ENCODE measurements at places on chromosomes 11 and 22. TPM values are rescaled to one million over a fixed set of nuclear protein-coding genes. Genes with fewer than 3 reads are reported as not detected.

Gene ALG8
- total RNA-seq, result 45.6 TPM

- peak; percentile 86 for DNase-seq
- no peak overlapping the region for H3K27ac ChIP-seq
- H3K4me3 ChIP-seq, result peak overlapping the region; percentile 65
- peaks cover 15% of the 10 kb centered on the region for H3K27me3 ChIP-seq
These were observed 15.0 kb downstream of the RHOD start for GRCh38 chr11:67071420-67072284.

DNA sequence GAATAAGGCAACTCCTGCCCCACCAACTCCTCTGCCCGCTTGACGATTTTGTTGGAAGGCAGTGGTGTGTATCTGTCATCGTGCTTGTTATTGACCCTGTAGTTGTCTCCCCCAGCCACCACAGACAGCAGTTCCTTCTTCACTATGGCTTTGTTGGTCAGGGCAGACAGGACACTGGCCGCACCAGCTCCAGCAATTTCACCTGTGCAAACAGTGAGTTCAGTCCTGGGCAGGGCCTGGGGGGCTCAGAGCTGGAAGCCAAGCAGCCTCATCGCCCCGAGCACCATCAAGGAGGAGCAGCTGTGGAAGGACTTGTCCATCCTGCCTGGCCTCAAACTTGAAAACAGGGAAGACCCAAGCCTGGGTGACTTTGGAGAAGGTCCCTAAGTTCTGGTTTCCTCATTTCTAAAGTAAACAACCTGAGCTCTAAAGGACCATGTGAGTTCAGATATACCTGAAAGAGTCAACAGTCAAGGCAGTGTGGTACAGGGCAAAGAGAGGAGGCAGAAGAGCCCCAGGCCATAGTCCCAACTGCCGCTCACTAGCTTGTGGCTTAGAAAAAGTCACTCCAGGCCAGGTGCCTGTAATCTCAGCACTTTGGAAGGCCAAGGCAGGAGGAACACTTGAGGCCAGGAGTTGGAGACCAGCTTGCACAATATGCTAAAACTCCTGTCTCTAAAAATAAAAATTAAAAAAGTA is 4.6 kb downstream of the PLAAT2 start:
- no peak overlapping the region for H3K27ac ChIP-seq
- H3K4me3 ChIP-seq, result no peak overlapping the region
- no peak for DNase-seq
- H3K27me3 ChIP-seq, result no peaks in the 10 kb centered on the region
- H3K4me1 ChIP-seq, result peaks cover 49% of the 10 kb centered on the region
- H3K36me3 ChIP-seq, result no peaks in the 10 kb centered on the region

GRCh38 chr11:10359171-10359570 is 54.3 kb downstream of the ADM start:
- H3K27ac ChIP-seq, result no peak overlapping the region
- no peak for DNase-seq
- H3K4me1 ChIP-seq, result no peaks in the 10 kb centered on the region
- H3K36me3 ChIP-seq, result peaks cover 3% of the 10 kb centered on the region
- no peak overlapping the region for H3K4me3 ChIP-seq

GRCh38 chr11:70007796-70008195 is 70.3 kb upstream of the ANO1 start:
- H3K4me1 ChIP-seq, result peaks cover 3% of the 10 kb centered on the region
- no peak overlapping the region for H3K4me3 ChIP-seq
- H3K36me3 ChIP-seq, result no peaks in the 10 kb centered on the region
- DNase-seq, result no peak

DNA sequence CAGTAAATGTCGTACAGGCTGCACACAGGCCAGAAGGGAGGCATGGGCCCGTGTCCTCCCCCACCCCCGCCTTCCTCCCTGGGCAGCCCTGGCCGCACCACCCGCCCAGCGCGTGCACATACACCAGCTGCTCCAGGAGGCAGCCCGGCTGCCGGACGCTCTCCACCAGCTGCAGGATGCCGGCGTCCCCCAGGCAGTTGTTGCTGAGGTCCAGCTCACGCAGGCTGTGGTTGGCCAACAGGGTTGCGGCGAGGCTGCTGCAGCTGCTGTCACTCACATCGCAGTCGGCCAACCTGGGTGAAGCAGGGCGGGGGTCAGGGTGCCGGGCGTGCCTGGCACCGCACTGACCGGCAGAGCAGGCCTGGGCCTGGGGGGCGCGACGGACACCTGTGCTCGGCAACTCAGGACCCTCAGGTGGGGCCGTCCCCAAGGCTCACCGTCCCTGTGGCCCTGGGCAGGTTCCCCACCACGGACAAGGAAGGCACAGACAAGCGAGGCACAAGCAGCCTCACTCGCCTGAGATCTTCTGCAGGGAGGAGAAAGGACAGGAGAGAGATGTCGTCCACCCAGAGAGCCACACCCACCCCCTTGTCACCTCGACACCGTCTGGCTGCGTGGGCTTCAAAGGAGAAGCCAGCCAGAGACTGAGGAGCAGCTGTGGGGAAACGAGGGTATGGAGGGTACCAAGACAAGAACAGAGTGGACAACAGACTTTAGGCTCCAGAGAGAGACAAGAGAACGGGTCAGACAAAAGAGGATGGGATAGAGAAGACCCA is 12.1 kb downstream of the RNH1 start:
- H3K36me3 ChIP-seq, result peaks cover 9% of the 10 kb centered on the region
- no peak overlapping the region for H3K4me3 ChIP-seq
- no peaks in the 10 kb centered on the region for H3K27me3 ChIP-seq
- H3K27ac ChIP-seq, result no peak overlapping the region

DNA sequence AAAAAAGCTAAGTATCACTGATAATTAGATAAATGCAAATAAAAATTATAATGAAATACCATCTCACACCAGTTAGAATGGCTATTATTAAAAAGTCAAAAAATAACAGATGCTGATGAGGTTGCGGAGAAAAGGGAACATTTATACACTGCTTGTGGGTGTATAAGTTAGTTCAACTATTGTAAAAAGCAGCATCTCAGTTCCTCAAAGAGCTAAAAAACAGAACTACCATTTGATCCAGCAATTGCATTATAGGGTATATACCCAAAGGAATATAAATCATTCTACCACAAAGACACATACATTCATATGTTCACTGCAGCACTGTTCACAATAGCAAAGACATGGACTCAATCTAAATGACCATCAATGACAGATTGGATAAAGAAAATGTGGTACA is 120.3 kb upstream of the ZBED5 start:
- peaks cover 2% of the 10 kb centered on the region for H3K36me3 ChIP-seq
- H3K27me3 ChIP-seq, result no peaks in the 10 kb centered on the region
- DNase-seq, result no peak
- no peak overlapping the region for H3K27ac ChIP-seq
- H3K4me1 ChIP-seq, result no peaks in the 10 kb centered on the region

DNA sequence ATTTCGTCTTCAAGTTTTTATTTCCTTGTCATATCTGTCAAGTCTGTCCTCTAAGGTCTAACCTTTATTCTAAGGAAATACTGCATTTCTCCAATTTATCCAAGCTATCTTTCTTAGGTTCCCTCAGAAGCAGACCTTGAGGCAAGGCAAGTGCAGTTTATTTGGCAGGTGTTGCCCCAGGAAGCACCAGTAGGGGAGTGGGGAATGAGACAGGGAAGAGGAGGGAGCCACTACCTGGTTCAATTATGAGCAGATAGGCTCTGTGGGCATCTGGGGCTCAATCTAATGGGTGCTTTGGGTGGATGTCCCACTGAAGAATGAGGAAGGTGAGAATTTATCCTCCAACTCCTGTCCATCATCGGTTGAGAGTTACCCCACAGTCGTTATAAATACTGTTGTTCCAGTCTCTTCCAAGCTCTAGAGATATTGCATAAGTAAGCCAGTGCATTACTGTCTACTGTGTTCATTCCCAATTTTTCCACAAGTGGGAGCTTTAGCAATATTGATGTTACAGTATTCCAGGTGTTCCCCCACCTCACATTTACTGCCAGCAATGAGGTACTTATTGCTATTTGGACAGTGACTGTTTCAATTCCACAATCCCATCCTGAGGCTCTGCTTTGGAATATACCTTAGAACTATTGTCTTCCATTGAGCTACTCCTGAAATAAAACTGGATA is 154.9 kb upstream of the CEP126 start:
- H3K27ac ChIP-seq, result no peak overlapping the region
- no peaks in the 10 kb centered on the region for H3K36me3 ChIP-seq
- no peaks in the 10 kb centered on the region for H3K4me1 ChIP-seq
- H3K4me3 ChIP-seq, result no peak overlapping the region

All from activated T-cell treated with anti-CD3 and anti-CD28 coated beads, Interleukin-2, amount 50 U/mL, for 72 hours (primary cell).